OCI-LY7 (cell line): ENCODE measurements at places on chromosomes 16 and 17. TPM values are rescaled to one million over a fixed set of nuclear protein-coding genes. Genes with fewer than 3 reads are reported as not detected.

DNA sequence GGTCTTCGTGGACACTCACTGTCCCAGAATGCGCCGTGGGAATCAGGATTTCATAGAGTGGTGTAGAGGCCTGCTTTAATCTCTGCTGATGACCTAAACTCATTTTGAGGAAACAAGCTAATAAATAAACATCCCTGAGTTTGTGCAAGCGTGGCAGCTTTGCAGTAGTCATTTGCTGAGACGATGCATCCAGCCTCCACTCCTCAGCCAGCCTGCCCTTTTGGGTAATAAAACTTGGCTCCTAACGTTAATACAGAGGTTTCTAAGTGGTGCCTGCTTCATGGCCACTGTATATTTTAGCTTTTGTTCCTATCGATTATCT is 1.3 kb downstream of the DGKE start:
- no peak for DNase-seq

DNA sequence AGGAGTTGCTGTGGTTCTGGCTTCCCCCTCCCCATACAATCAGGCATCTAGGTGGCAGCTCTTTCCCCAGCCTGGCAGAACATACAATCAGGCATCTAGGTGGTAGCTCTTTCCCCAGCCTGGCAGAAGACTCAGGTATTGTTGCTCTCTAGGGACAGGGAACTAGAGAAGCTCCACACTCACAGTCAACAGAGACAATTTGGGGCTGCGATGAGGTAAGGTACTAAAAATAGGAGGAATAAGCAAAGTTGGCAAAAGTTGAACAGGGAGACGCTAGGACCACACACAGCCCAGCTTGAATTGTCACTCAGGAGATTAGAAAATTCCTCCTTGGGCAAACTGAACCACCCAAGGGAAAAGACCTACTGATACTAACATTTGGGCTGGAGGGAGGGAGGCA is 315.5 kb upstream of the CDH5 start:
- DNase-seq = no peak

Gene TBC1D26
- 0.35 TPM in 1 of 2 replicates, not detected in the other for total RNA-seq

- DNase-seq = no peak
Observed at GRCh38 chr16:1495211-1495888, 2.2 kb downstream of the TELO2 start.

Gene TPSAB1
- not detected in 2 replicates for total RNA-seq

- DNase-seq = peak; percentile 24
Observed at GRCh38 chr16:66484453-66485213, 57.5 kb downstream of the BEAN1 start.

Gene UMOD
- not detected in 2 replicates for total RNA-seq

- no peak for DNase-seq
Observed at GRCh38 chr16:57358086-57358420, 530 bp upstream of the CCL22 start.

Gene FSCN2
- total RNA-seq = 4.3 and 6.7 TPM in 2 replicates

GRCh38 chr17:6786618-6787017 is 10.6 kb downstream of the FBXO39 start:
- DNase-seq = no peak

DNA sequence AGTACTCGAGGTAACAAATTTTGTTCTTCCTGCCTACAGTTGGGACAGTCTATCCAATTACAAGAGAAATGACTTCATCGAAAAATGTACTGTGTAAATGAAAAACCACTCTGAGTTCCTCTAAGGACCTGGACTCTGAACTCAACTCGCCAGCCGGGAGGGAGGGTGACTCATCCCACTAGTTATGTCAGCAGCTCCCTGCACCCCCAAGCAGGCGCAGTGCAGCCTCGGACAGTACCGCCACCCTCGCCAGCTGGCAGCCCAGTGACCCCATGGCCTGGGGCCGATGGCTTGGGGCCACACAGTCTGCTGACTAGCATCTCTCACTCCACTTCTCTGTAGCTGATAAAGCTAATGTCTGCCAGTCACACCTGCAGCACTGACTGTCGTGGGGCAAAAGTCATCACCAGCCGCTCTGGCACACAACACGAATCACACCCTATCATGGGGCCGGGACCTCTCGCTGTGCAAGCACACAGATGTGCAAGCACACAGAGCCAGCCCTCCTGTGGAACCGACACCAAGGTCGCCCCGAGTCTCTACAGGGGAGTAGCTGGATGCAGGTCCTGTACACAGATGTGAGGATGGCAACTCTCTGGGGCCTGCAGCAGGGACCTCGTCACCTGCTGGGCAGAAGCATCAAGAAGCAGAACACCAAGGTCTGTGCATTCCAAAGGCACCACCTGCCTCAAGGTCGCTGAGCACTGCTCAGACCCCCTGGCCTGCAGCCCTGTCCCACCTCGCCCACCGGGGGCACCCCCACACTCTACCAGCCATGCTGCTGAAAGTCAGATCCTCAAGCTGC is 5.7 kb downstream of the CSNK1D start:
- no peak for DNase-seq

DNA sequence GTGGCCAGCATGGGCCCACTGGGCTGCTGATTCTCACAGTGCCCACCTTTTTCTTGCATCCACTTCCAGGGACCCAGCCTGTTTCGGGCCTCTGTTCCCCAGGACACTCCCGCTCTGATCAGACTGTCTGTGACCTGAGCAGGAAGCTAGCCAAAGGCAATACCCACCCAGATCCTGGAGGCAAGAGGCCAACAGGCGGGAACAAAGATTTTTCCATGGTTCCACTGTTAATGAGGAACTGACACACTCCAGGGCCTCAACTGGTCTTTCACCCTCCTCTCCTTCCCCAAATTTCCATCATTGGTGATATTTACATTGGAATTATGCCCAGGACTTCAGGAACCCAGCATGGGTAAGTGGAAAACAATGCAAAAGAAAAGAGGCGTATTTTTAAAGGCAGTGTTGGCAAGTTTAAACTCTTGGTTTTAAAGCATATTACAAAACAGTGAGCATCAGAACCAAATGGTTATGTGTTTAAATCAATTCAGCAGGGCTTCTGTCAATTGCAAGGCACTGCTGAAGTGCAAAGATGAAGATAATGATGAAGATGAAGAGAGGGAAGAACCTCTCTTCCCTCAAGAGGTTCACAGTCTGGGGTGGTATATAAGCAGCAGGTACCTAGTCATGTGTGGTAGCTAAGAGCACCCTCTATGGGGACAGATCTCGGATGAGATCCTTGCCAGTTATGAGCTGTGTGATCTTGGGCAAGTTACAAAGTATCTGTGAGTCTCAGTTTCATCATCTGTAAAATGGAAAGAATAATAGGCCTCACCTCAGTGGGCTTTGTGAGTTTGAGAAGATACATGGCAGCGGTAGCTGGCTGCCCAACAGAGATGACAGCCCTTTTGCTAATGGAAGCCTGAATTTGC is 14.4 kb upstream of the ATP2A3 start:
- DNase-seq = no peak

GRCh38 chr16:89860747-89861304 is 12.6 kb upstream of the TCF25 start:
- DNase-seq = peak; percentile 77

DNA sequence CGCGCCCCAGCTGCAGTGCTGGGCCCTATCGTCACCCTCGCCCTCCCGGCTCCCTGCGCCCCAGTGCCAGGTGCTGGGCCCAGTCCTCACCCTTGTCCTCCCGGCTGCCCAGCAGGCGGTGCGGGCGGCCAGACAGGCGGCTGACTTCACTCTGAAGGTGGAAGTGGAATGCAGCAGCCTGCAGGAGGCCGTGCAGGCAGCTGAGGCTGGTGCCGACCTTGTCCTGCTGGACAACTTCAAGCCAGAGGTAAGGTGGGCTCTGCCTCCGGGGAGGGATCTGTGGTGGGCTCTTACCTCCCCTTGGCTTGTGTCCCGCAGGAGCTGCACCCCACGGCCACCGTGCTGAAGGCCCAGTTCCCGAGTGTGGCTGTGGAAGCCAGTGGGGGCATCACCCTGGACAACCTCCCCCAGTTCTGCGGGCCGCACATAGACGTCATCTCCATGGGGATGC is 17.9 kb downstream of the QPRT start:
- DNase-seq = no peak

Gene SPEM2
- not detected in 2 replicates for total RNA-seq

Gene TM4SF5
- total RNA-seq = not detected in 2 replicates

GRCh38 chr16:17351441-17352035 is 119.2 kb downstream of the XYLT1 start:
- no peak for DNase-seq

Gene BIRC5
- total RNA-seq = 184 and 190 TPM in 2 replicates

DNA sequence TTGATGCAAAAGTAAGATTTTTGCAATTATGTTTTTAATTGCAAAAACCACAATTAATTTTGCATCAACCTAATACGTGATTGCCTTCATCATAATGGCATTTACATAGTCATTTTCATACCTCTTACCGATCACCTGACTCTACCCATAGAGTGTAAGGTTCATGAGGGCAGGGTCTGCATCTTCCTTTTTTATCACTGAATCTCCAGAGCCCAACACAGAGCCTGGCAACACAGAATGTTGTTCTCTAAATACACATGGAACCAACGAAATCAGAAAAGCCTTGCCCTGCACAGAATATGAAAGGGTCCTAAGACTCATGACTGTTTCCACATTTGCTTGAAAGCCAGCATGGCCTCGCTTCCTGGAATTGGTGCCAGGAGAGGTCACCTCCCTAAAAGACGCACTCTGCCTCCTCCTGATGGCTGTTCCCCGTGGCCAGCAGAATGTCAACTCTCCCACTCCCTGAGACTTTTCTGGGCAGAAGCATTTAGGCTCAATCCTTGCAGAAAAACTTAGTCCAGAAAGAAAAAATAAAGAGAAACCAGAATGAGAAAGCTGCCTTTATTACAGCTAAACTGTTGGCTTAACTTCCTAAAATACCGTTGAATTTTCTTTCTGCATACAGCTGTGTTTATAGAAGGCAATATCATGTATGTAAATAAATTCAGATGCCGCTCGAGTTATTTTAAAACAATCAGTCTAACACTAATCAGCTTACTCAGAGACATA is 327.8 kb upstream of the MAF start:
- DNase-seq = no peak

DNA sequence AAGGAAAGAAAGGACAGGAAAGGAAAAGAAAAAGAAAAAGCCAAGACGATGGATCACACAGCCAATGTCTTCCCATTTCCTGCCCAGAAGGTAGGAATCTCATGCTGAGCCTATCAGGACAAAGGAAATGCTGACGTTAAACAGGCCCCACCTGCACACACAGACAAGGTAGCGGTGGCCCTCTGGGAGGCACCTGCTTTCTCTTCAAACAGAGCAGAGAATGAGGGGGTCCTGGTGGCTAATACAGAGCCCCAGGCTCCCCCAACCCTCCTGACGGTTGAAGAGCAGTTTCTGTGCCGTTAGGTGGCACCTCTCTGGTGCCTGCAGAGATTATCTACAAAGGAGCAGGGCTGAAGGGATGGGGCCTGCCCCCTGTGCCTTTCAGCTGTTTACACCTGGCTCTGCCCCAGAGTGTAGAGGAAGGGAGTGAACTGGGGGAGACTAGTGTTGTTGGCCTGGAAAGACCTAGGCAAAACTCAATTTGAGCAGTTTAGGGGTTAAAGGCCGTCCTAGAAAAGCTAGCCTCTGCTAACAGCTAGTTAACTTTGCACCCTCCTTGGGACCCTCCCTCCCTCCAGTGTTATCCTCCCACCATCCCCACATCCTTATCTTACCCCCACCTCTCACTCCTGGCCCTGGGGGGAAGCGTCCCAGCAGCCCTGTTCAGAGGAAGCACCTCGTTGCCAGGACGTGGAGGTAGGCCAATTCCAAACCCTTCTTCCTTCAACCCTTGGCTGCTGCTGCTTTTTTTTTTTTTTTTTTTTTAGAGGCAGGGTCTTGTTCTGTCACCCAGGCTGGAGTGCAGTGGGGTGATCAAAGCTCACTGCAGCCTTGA is 56.3 kb downstream of the ARHGAP27 start:
- DNase-seq = no peak

Gene TCAP
- total RNA-seq = 2.7 TPM in 2 replicates

- DNase-seq = no peak
Observed at GRCh38 chr16:85950136-85950918, 51.4 kb downstream of the IRF8 start.

DNA sequence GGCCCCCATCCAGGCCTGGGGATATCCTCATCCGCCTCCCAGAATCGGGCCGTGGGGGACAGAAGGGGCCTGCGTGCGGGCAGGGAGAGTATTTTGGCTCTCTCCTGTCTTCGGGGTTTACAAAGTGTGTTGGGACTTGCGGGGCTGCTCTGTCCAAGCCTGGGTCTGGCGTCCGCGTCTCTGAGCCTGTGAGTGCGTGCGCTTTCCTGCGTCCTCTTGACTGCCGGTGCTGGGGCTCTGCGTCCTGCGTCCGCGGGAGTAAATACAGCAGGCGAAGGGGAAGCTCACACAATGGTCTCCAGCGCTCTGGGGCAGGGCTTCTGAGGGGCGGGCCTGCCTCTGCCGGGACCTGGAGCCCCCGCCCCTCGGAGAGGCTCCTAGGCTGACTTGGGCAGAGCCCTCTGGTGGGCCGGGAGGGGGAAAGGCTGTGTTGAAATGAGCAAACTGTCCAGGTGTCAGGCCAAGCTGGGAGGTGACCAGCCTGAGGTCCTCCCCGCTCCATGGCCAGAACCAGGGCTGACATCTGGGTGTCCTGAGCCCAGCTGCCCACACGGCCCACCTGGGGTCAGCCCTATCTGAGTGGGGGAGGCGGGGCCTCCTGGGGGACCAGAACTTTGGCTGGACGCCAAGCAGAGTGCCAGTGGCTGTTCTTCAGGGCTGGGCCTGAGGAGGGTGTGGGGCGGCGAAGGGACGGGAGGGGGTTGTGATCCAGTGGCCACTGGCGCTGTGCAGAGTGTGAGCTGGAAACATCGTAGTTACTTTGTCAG is 233.6 kb downstream of the SEC14L1 start:
- DNase-seq = peak; percentile 78

- no peak for DNase-seq
Observed at GRCh38 chr17:73250851-73251640, 10.6 kb downstream of the CPSF4L start.

DNA sequence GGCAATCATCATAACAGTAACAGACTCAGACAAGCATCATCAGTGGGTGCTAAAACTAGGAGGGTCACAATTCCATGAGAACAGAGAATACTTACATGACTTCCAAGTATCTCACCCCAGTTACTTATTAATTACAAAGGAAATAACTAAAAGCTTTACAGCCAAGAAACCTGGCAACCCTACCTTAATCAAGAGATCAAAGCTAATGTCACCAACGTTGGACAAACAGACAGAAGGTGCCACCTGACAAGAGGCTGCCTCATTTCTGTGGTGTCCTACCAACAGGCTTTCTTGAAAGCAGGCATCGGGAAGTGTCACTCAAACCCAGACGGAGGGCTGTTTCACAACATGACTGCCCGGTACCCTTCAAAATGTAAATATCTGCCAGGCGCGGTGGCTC is 84.6 kb downstream of the RMI2 start:
- DNase-seq = no peak

DNA sequence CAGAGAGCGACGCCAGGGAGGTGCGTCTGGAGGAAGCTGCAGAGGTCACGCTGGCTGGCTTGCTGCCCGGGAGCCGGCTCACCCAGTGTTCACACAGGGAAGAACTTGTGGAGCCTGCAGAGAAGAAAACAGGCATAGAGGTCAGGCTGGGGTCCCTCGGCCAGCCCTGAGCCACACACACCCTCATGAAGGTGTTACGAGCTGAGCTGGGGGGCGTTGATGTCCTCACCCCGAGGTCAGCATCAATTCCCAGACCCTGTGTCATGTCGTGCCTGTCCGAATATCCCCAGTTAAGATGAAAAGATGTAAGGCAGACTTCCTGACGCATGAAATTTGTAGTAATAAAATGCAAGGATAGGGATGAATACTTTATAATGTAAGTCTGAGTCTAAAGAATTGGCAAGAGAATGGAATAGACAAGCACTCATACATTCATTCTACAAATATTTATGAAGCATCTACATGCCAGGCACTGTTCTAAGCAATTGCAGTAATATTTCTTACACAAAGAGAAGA is 77.1 kb downstream of the USP31 start:
- DNase-seq = no peak
